Stimulated activated CD4-positive, alpha-beta T cell treated with anti-CD3 and anti-CD28 coated beads, Interleukin-12 subunit alpha, Interleukin-12 subunit beta, amount 100 ng/mL, for 4 hours (primary cell): ENCODE measurements at places on chromosomes 11 and 22.
A peak's percentile ranks its signal among the peaks of the same experiment; 100 is the strongest.

DNA sequence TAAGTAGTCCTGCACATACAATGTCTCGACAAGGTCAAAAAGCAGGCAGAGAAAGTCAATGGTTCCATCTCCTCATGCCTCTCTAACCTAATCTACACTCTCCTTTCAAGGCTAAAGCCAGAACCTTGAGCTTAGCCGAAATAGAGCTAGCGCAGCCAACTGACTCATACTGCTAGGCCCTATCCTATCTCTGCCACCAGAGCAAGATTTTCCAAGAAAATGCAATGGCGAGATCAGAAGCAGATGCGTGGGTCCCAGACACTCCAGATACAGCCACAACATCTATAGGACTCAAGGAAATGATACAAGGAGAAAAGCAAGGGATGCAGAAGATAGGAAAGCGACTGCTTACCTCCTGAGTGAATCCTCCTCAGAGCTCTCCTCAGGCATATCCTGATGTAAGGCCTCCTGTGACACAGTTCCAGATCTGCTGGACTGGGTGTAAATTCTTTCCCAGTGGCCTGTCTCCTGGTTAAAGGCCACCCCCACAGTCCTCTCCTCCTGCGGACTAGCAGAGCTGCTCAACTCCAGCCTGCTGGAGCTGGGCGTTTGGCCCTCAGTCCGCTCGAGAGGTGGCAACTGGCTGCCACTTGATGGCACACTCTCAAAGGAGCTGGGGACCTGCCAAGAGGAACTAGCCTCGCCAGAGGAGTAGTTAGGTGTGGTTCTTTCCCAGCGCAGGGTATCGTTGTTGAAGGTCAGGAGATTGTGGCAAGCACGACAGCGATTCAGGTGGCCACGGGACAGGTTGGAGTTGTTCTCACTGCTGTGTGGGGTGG, 52.0 kb downstream of the AMBRA1 start:
- no peak for DNase-seq

DNA sequence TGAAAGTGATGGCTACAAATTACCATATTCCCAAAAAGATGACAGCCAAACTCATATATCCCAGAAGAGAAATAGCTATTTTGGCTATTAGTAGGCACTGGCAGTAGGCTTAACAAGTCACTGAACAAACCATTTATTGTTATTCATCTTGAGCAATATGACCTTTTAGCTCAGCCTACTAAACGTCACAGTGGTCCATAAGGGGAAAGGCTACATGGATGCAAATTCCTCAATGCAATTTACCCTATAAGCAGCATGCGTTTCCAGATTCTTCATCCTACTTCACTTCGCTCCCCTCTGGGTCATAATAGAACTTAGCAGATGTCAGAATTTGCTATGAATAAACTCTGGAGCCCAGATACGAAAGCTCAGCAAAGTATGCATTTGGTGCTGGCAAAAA, 114.0 kb downstream of the SIK3 start:
- no peak for DNase-seq

DNA sequence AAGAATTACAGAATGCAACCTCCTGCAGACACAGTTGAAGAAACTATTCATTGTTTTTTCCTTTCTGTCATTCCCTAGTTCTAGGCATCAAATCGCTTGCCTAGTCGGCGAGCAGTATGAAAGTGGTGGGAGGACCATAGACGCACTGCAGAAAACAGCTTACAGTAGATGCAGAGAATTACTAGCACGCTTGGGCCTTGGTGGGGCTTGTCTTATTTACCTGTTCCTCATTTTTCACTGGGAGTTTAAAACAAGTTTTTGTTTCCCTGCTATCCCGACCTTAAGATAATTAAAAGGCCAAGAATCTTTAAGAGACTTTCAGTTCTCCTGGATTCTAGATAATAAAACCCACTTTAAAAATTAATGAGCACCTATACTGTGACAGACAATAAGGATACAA, 713 bp upstream of the ARL14EP start:
- no peak for DNase-seq

GRCh38 chr11:90855531-90855930, 632.7 kb upstream of the CHORDC1 start:
- no peak for DNase-seq

GRCh38 chr22:38949889-38950405, 7.5 kb upstream of the APOBEC3A start:
- no peak for DNase-seq

DNA sequence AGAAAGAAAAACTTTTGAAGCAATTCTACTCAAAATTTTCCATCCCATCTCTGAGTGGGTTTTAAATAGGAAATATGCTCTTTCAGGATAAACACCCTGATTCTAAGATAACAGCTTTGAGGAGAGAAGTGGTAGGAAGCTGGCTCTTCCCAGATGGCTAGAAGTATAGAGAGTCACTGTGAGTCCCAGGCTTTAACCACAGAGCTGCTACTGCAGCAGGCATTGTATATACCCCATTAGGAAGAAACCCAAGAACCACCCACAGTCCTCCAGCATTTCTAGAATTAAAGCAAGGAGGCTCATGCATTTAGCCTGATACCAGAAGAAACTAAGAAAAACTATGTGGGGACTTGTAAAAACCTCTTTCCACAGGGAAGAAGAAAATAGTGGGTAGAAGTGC, 1405.6 kb upstream of the TENM4 start:
- DNase-seq, result no peak

- peak; percentile 15 for DNase-seq
Measured at GRCh38 chr11:134412203-134413042, at the start of gene B3GAT1. B3GAT1 (minus strand) TSS chr11:134412242; CDS start chr11:134387659, 24,583 bp downstream.

- DNase-seq, result no peak
Measured at GRCh38 chr22:22738959-22739585, 94.7 kb downstream of the GGTLC2 start.

DNA sequence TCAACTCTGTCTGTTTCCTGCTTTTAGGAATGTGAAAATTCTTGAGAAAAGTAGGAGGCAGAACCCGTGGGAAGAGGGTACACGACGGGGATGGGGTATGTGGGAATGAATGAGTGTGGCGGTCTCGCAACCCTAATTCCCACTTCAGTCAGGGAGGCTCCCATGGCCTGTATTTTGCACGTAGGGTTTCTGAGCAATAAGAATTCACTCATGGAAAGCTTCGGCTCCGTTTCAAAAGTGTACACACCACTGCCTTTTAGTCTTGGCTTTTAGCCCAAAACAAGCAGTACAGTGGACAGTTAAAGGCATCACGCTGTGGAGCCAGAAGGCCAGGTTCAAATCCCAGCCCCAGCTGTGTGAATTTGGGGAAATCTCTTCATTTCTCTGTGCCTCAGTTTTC, 116.7 kb downstream of the MN1 start:
- DNase-seq, result no peak

GRCh38 chr11:68677432-68677831, 6.9 kb upstream of the GAL start:
- no peak for DNase-seq

GRCh38 chr22:40509401-40510134, 127.0 kb downstream of the MRTFA start:
- DNase-seq, result no peak

GRCh38 chr11:28835790-28836189, 727.6 kb downstream of the METTL15 start:
- no peak for DNase-seq

- DNase-seq, result no peak
Measured at GRCh38 chr11:68667511-68668500, 16.5 kb upstream of the GAL start.

DNA sequence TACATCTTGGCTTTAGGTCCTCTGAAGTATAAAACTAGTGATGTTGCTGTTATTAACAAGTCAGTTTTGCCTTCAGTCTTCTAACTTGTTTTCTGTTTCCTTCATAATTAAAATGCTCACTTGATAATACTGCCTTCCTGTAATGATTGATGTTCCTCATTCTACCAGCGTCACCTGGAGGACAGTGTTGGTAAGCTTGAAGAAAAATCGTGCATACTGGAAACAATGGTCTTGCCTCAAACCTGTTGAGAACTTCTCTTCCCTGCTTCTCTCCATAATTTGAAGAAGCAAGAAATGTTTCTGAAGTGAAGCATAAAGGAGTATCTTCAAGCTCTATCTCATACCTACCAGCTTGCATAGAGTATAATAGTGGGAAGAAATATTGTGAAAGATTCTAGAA, 3.0 kb downstream of the YWHAH start:
- DNase-seq, result no peak

GRCh38 chr22:40671369-40671768, 7.9 kb upstream of the MCHR1 start:
- DNase-seq, result no peak

GRCh38 chr22:47472636-47473035, 710.2 kb downstream of the TBC1D22A start:
- no peak for DNase-seq

DNA sequence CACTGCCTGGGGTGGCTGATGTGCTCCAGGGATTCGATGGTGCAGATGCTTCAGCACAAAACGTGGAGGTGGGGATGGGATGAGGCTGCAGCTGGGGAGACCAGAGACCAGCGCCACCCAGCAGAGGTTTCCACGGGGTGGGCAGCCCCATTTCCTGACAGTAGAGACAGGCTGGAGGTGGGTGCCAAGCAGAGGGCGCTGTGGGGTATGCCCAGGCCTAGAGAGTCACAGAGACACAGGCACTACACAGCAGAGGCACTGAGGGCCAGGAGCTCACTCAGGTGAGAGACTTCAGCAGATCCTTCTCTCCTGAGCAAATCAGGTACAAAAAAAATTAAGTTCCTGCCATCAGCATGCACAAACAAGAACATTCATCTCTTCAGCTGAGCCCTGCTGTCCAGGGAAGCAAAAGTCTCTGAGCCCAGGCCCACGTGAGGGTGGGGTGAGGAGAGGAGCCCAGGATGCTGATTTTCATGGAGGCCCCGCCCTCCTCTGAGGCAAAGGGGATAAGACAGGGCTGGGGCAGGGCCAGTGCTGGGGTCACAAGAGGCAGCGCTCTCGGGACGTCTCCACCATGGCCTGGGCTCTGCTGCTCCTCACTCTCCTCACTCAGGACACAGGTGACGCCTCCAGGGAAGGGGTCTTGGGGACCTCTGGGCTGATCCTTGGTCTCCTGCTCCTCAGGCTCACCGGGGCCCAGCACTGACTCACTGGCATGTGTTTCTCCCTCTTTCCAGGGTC, 53.1 kb downstream of the GGTLC2 start:
- DNase-seq, result no peak
